Caudate nucleus (tissue), 63 donors: ENCODE measurements at places on chromosomes 1 and 21.

GRCh38 chr1:48735796-48736195 is 40.9 kb downstream of the BEND5 start:
- no peak for DNase-seq

GRCh38 chr1:45403298-45403697 is 63.1 kb upstream of the MUTYH start:
- no peak for DNase-seq

- DNase-seq: no peak
Observed at GRCh38 chr1:15950763-15951295, 25.1 kb downstream of the ZBTB17 start.

DNA sequence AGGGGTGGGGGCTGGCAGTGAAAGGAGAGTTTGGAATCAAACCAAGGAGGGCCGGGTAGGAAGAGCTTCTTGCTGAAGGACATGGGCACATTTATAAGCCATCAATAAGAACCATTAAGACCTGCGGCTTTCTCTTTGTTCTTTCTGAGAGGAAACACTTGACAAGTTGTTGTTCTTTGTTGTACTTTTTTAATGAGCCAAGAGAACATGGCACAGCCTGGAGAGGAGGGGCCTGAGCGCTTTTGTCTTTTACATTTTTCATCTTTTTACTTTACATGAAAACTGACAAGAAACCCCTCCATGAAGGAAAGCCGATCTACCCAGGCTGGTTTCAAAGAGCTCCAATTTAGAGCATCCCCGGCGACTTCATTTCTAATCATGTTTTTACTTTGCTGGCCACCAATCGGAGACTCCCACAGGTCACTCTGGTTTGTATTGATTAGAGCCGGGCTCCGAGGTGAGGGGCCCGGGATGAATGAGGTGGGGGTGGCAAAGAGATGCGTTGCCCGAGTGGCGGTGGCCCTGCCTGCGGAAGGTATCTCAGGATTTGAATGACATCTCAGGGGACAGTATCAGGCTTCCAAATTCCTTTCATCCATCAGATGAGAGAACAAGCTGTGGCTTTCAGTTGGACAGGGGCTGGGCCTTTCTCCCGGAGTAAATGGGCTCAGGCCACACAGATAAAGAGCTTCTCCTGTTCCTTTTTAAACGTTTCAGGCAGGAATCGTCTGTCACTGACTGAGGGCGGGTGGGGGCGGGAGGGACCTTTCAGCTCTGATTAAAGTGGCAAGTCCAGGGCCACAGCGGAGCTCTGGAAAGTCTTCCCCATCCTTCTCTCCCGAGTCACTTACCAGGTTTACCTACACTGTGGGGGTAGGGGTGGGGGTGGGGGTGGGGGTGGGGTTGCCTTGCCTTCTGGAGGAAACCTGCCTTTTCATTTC is 138.8 kb upstream of the ARHGEF16 start:
- no peak for DNase-seq

- DNase-seq: no peak
Observed at GRCh38 chr1:178121883-178122282, 28.0 kb downstream of the RASAL2 start.

DNA sequence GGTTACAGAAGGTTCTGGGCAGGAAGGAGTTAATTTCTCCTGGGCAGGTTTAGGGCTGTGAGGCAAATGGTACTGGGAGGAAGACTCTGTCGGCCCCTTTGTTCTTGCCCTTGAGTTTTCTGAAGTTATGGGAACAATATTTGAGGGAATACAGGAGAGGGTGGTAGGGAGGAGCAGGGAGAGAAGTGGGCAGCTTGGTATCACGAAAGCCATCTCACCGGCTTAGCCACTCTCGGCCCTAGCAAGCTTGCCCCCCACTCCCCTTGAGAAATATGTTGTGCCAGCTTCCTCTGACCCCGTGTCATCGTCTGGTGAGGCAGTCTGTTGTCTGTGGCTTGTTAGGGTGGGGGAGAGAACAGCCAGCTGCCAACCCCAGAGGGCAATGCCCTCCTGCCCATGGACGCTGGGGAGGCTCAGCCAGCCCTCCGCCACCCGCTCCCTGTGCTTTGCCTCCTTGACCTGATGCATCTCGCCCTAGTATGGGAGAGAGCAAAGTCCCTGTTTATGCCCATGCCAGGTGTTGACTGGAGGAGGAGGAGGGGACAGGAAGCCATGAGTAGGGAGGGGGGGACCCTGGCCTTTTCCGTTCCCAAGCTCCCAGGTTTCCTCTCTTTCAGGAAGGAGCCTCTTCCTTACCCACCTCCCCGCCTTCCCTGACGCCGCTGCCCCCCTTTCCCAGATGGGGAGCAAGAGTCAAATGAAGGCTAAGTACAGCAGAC is 1.2 kb downstream of the EFNA1 start:
- DNase-seq: peak; percentile 22

GRCh38 chr1:179314928-179315327 is 21.3 kb downstream of the SOAT1 start:
- DNase-seq: no peak

DNA sequence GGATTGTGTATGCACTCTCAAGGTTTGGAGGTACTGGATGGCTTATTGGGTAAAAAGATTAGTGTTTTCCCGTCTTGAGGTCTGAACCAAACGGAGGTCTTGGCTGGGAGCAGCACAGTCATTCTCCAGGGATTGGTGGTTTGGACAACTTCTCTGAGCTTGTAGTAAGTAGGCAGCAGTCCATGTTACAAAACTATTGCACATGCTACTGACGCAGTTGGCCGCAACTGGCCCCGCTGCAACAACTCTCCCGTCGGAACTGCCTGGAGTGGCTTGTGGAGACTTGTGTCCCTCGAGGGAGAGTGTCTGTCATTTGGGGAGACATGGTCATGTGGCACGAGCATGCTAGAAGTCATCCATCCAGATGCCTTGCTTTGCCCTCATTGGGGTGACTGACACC is 276.0 kb downstream of the TM2D1 start:
- DNase-seq: no peak

DNA sequence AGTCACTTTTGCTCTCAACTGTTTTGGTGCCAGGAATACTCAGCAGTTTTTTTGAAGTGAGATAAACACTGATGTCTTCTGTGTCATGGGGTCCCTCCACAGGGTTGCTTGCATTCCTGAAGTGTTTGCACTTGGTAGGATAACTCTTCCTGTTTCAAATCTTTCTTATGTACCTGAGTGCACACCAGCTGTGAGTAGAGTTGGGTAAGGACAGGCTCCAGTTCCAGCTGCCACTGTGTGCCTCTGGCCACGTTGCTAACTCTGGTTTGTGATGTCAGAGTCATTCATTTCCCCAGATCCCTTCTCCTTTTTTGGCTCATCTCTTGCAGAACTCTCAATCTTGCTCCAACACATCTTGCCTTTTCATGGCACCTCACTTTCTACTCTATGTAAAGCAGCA is 356.3 kb upstream of the B3GALT2 start:
- no peak for DNase-seq

- no peak for DNase-seq
Observed at GRCh38 chr1:244874974-244875579, 10.7 kb upstream of the HNRNPU start.

DNA sequence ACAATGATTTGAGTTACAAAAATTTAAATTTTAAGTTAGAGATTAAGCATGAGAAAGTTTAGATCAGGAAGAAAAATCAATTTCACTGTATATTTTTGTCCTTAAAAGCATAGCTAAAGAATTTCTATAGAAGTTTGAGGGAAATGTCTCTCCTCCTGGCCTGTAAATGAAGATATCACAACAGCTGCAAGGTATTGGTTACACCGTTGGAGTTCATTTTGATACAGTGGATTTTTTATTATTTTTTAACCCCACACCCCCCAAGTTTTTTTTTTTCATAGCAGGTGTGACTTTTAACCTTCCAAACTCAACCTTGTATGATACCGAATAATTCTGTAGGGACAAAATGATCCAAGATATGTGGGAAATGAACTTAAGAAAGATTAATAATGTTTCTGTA is 156.3 kb downstream of the DISP1 start:
- no peak for DNase-seq

GRCh38 chr21:38619992-38620479 is 121.8 kb upstream of the ERG start:
- DNase-seq: no peak
